NCI-H1417 treated with DMSO at 0.1 percent for 48 hours (cell line): ENCODE measurements at places on chromosomes 11 and 22.

- DNase-seq: no peak
These were observed 341.1 kb upstream of the LUZP2 start for GRCh38 chr11:24155792-24156191.

DNA sequence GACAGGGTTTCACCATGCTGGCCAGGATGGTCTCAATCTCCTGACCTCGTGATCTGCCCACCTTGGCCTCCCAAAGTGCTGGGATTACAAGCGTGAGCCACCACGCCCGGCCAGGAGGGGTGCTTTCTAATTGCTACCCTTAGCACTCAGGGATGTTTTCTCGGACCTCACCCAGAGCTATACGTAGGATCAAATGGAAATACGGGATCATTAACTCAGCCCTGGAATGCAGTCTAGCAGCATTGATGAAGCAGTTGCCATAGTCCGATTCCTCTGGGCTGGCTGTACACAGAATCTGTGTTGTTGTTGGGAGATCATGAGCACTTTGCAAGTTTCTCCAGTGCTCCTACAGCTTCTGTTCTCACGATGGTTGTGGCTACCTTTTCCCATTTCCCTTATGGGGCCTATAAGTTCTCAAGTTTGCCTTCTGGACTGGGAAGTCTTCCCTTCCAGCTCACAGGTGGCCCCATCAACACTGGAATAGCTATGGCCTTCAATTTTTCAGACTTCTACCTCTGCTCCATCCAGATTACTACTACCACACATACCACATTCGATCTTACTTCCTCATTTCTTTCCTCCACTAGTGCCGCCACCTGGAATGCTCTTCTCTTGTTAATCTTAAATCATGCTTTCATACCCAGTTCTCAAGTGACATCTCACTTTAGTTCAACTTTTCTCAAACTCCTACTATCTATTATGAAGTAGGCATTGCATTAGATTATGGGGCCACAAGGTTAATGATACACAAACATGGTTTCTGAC, 16.1 kb upstream of the PCF11 start:
- DNase-seq: no peak

- no peak for DNase-seq
These were observed 301.9 kb downstream of the OPCML start for GRCh38 chr11:133230431-133230830.

GRCh38 chr11:72668629-72669347, 5.4 kb downstream of the PDE2A start:
- DNase-seq: no peak

DNA sequence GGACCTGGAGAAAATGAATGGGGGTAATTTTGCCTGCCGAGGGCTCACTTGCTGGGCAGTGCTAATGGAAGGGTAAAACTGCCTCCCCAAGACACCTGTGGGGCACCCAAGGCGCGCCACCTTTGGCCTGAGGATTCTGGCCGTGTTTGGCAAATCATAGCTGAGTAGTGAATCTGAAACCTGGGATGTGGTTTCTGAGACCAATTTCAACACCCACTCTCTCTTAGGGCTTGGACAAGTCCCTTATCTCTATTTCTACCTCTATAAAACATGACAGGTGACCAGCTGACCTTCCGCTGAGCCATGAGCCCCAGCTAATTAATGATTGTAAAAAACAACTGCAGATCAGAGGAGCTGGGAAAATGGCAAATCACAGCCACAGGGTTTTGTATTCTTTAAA, 1.5 kb upstream of the PACSIN3 start:
- DNase-seq: no peak

DNA sequence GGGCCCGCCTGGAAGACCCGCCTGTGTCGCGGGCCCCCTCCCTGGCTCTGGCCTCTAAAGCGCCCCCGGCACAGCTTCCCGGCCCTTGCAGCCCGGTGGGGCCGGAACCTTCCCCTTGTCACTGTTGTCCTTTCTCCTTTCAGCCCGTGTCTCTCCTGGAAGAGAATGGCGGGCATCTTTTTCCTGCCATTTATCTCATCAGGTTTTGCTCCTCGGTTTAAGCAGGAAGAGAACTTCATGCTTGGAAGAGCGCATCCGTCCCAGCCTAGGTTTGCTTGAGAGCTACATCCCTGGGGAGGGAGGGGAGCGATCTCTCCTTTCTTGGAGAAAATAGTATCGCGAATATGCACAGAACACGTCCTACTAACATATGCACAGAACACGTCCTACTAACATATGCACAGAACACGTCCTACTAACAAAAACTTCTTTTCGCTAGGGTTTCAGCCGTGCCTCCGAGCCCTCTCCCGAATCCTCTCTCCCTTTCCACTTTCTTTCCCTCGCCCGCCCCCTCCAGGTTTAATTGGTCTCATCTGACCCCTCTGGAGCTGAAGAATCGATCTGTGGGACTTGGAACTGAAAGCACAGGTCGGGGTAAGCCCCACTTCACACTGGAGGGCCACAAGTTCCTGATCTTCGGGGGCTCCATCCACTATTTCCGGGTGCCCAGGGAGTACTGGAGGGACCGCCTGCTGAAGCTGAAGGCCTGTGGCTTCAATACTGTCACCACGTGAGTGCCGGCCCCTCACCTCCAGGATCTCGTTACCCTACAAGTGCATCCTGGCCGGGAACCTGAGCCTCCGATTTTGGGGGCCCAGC, 1.2 kb downstream of the GLB1L3 start:
- DNase-seq: no peak

GRCh38 chr22:32822179-32822877, 20.8 kb downstream of the TIMP3 start:
- DNase-seq: no peak

DNA sequence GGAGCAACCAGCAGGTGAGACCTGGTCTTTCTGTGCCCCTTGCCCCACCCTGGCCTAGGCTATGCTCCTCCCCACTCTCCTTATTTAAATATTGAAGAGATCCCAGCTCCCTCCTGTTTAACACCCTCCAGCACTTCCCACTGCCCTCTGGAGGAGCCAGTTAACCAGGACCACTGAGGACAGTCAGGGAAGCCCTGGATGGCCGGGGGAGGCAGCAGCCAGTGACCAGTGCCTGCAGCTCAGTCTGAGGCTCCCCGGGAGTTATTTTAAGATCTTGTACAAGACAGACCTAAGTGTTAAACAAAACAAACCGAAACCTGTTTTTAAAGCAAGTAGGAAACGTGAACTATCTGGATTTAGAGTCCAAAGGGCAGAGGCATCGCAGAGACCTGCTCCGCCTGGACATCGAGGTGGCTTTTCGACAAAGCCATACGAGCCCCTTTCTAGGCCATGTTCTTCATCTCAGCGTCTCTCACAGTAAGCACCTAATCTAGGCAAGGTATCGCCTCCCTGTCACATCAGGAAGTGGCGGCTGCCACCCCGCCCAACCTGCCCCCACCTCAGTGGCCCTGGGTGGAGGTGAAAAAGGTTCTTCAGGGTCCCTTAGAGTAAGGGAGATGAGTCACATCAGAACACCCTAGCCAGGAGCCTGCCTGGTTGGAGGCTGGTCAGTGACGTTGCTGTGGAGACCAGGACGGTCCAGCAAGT, 35.2 kb downstream of the TRMU start:
- no peak for DNase-seq

GRCh38 chr11:70460111-70460510, 61.8 kb downstream of the CTTN start:
- DNase-seq: no peak

GRCh38 chr22:20290045-20290392, 21.9 kb upstream of the RTN4R start:
- no peak for DNase-seq

DNA sequence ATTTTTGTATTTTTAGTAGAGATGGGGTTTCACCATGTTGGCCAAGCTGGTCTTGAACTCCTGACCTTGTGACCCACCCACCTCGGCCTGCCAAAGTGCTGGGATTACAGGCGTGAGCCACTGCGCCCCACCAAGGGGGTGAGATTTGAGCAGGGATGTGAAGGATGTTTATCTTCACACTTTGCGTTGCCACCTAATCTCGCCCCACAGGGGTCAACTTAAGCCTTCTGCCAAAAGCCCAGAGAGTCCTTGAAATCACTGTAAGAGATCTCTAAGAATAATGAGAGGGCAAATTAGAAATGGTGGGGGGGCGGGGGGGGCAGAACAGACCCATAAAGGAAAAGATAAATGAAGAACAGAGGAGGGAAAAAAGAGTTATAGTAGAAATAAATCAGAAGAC, 158.3 kb upstream of the TIMP3 start:
- no peak for DNase-seq

- DNase-seq: no peak
These were observed 35.8 kb upstream of the HSD17B12 start for GRCh38 chr11:43644621-43645299.

DNA sequence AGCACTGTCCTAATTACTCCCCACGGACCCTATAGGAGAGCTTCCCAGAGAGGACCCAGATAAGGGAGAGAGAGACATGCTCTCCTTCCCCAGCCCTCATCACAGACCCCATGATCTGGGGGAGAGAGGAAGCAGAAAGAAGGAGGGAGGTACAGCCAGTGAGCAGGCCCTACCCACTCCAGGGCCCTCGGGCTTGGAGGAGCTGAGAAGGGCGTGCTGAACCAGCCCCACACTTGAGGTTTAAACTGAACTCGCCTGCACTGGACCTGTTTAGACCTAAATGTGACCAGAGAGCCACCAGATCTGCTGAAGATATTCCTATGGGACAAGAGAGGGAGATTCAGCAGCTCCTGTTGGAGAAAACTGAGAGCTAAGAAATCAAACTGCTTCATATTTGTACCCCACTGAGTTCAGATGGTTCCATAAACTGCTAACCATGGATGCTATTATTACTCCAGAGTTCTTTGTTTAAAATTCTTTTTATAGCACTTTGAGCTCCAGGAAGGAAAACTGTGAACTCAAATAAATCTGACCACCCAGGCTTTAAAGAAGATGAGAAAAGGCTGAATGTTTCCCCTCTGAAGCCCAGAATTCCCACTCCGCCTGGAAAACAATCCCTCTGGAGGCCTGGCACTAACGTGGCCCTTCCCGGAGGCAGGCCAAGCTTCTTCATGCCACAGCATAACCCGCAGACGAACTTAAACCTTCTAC, 67.2 kb downstream of the EFCAB6 start:
- no peak for DNase-seq

DNA sequence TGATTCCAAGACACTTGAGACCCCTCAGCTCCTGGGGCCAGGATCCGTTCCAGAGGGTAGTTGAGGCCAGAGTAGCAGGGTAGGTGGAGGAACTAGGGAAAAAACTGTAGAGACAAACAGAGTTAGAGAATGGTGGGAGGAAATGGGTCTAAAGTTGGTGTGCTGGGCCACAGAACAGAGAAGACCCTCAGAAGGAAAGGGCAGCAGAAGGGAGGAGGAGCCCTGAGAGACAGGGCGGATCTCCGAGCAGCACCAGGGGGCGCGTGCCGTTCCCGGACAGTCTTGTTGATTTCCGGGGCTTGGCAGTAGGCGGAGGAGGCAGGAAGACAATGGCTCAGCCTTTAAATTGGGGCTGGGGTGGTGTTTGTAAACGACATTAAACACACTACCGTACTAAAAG, 2.4 kb upstream of the CECR2 start:
- no peak for DNase-seq

- no peak for DNase-seq
These were observed 264.1 kb upstream of the PLET1 start for GRCh38 chr11:112524798-112525197.

- DNase-seq: no peak
These were observed 61.2 kb downstream of the SHANK2 start for GRCh38 chr11:71191201-71191600.

DNA sequence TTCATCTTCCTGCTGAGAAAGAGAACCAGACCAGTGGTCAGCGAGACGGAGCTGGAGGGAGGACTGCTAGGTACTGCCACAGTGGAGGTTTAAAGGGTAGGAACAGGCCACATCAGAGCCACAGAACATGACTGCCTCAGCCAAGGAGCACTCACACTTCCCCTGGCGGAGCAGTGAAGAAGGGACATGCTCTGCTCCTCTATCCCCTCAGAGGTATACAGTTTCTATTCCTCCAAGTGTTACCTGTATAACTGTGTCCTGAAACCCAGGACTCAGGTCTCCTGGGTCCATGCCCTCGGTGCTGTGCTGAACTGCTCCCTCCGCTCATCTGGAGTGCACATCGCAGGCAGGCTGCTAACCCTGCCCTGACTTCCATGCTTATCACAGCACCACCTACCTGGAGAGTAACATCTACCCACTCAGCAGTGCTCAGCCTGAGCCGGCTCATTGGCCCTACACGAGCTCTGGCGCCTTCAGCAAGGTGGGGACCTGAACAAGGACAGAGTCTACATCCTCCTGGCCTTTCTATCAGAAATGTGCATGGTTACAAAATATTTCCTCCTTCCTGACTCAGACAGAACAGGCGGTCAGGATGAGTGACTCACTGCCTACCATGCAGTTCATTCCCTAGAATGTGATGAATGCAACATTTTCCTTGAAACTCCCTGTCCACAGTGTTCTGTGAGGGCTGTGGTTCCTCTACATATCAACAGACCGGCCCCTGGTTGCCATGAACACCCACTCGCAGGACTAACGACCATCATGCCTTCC, 52.9 kb downstream of the C11orf58 start:
- DNase-seq: no peak

DNA sequence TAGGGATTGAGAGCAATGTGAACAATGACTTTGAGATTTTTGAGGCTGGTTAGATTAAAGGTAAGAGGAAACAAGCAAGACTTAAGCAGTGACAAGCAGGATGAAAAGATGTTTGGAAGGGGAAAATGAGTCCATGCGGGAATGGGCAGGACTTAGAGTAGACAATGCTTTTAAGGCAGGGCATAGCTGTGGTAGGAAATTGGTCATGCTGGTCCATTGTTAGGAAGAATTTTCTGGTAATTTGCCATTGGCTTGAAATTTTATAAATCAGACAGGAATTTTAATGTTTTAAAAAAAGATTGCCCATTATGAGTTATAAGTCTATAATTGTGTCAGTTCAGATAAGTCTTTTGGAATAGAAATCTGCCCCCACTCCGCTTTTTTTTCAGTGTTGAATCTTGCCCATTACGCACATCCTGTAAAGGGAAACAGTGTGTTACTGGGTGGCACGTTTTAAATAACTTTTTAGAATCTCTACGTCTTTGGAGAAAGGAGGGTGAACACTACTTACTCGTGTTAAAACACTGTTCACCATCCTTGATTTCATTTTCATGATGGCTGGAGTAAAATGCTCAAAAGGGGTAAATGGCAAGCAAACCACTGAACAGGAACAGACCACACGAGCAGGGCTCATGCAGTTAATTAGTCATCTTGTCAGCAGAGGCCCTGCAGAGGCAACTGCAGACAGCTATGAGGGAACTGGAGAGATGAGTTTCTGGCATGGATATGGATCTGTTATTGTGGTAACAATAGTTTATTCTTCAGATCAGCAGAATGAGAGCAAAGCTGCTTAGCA, 25.0 kb downstream of the SWAP70 start:
- DNase-seq: no peak

GRCh38 chr11:82830746-82831145, 69.5 kb downstream of the PRCP start:
- DNase-seq: no peak

- DNase-seq: no peak
These were observed 13.8 kb downstream of the SDHD start for GRCh38 chr11:112100462-112100861.

GRCh38 chr22:45083659-45084305, 74.0 kb upstream of the PHF21B start:
- no peak for DNase-seq

GRCh38 chr11:19921976-19922688, 209.5 kb downstream of the NAV2 start:
- DNase-seq: no peak

GRCh38 chr11:65817312-65817834, 16.4 kb upstream of the SNX32 start:
- DNase-seq: no peak

- DNase-seq: no peak
These were observed 1.1 kb downstream of the CREB3L1 start for GRCh38 chr11:46278387-46279125.

- no peak for DNase-seq
These were observed 266.1 kb downstream of the CADM1 start for GRCh38 chr11:115238086-115238485.
